ELR (cell line): ENCODE measurements at places on chromosomes 7 and 10.

DNA sequence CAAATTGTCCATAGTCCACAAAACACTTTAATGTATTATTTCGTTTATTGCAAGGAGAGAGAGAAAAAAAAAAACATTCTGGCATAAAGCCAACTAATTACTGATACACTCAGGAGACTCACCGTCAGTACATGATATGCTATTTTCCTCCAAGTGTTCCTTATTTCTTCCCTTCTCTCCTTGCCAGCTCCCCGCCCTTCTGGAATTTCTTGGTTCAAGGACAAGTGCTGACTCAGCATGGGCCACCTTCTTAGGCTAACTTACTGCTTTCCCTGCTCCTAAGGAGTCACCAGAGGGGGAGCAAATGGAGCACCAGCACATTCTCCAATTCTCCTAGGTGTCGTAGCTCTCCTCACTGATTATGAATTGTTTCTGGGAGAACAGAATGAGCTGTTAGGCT is 133.8 kb upstream of the HDAC9 start:
- DNase-seq, result peak; percentile 14

GRCh38 chr7:2438775-2439174 is 35.4 kb downstream of the CHST12 start:
- no peak for DNase-seq

DNA sequence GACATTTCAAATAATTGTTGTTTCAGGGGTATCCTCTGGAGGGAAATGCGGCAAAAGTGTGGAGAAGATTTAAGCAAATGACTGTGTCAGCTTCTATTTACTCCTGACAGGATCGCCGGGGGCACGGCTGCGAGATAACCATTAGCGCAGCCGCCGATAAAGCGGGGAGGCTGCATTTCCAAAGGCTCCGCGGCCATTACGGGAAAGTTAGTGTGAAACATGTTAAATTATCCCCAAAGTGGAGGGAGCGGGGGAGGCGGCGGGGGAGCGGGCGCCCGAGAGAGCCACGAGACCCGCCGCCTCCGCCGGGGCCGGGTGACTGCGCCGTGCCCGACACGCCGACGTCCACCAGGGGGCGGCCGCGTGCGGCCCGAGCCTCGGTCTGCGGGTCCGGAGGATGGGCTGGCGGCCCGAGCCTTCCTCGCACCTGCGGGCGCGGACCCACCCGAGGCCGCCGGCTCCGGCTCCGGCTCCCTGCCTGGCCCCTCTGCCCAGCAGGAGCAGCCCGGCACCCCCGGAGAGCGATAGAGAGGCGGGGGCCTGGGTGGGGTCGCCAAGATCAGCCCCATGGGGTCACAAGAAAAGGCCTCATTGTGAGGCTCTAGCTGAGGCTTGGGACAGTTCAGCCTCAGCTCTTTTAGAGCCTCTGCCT is 74.4 kb upstream of the PAX2 start:
- DNase-seq, result peak; percentile 33

DNA sequence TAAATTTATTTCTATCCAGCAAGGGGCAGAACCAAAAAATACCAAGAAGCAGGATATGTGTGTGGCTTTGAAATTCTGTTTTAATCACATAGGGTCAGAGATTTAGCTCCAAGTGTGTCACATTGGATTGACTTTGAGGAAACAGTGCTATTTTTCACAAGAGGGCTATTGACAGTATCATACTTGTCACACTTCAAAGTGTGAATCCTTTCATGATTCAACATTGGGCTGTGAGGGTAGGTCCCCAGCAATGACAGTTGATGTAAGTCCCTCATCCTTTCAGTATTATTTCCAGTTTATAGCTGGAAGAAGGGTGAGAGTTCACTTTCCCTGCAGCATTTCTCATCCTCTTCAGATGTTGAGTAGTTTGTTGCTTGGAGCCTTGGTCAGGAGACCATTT is 7.4 kb downstream of the CCNY start:
- DNase-seq, result no peak

- no peak for DNase-seq
Measured at GRCh38 chr7:126718419-126718818, 534.3 kb downstream of the GRM8 start.

GRCh38 chr10:58518775-58519174 is 6.1 kb downstream of the BICC1 start:
- peak; percentile 32 for DNase-seq

DNA sequence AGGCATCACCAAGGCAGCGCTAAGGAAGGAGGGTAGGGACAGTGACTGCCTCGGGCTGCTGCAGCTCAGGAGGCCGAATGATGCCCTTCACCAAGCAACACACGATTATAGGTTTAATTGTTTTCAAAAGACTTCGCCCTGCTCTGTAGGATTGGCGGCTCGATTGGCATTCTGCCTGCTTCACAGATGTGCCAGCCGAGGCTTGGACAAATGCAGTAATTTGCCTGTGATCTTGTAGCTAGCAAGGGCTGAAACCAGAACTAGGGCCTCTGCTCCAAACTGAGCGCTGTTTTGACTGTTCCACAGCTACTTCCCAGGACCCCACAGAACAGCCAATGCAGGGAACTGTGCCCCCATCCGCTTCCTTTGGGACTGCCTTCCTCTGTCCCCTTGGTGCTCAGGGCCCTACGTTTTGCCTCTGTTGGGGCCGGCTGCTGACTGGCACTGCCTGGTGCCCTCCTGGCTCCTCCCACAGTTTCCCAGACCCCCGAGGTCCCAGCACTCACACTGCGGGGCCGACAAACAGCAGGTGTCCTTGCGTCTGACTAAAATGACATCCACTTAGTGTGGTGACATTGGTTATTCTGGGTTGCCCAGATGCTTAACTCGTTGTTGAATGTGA is 62.6 kb upstream of the EN2 start:
- no peak for DNase-seq

DNA sequence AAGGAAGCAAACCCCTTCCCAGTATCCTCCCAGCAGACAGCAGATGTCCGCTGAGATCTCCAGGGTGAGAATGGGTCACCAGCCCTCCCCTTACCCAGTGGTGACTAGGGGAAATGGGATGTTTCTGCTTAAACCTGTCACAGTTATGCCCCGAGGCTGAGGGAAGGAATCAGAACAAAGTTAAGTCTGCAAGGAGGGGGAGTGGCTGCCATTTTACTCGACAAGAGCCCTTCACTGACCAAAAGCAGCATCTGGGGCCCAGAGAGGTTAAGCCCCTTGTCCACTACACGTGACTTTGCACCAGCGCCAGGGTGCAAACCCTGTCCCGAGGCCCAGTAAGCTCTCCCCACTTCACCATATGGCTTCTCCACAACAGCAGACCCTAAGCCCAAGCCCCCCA is 4.6 kb upstream of the NANOS1 start:
- peak; percentile 49 for DNase-seq

DNA sequence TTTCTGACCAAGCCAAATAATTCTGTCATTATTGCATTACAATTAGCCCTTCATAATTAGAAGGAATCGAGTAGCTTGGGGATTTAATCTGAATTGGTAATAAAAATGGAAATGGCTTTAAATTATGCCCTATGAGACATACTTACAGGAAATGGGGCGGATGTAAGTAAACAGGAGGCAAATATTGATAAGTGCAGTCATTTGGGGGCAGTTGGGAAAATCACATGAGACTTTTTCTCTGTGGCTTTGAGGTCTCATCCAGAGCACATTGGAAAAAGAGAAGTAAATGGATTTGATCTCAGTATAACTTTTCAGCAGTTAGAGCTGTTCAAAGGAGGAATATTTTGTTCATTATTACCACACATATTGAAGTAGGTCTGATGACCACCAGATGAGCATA is 307.8 kb upstream of the POM121L12 start:
- no peak for DNase-seq

DNA sequence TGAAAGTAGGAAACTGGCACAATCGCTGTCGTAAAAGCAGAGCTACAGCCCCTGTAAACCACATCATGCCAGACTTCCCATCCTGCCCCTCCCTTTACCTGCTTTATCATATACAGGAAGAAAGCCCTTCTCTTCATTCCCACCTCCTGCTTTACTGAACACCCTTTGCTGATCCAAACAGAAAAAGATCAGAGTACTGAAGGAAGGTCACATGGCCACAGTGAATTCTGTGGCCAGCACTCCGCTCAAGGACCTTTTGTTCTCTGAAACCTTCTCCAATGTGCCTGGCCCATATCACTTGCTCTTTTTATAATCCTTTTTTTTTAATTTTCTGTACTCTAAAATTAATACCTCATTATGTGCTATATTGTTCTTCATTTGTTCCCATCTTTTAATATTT is 108.8 kb upstream of the LRGUK start:
- no peak for DNase-seq

DNA sequence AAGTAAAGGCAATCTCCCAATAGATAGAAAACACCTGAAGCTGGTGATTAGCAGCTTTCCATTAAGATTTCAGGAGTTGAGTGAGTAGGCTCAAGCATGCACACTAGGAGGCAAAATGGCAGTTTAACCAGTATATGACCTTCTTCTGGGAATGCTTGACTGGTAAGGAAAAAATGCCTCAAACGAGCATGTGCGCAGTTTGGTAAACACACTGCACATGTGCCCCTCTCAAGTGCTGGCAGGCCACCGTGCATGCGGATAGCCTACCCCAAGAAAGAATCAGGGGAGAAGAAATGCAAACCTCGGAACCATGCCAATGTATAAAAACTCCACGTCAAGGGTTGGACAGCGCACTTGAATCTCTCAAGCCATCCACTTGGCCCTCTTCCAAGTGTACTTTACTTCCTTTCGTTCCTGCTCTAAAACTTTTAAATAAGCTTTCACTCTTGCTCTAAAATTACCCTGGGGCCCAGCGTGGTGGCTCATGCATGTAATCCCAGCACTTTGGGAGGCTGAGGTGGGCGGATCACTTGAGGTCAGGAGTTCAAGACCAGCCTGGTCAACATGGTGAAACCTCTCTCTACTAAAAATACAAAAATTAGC is 98.8 kb upstream of the CDK1 start:
- DNase-seq, result no peak

DNA sequence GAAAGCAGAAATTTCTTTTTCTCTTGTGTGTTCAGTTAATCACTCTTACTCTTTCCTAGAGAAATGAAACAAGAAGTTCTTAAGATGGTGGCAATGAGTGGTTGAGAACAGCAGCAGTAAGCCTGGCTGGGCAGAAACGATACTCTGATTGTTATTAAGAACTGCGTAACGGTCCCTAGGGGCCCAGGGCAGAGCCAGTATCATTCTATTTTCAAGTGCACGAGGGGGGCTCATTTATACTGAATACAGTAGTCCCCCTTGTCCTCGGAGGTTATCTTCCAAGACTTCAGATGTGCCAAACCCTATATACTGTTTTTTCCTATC is 64.9 kb downstream of the EEPD1 start:
- DNase-seq, result no peak

- DNase-seq, result peak; percentile 11
Measured at GRCh38 chr7:35874886-35875285, 74.0 kb downstream of the SEPTIN7 start.

DNA sequence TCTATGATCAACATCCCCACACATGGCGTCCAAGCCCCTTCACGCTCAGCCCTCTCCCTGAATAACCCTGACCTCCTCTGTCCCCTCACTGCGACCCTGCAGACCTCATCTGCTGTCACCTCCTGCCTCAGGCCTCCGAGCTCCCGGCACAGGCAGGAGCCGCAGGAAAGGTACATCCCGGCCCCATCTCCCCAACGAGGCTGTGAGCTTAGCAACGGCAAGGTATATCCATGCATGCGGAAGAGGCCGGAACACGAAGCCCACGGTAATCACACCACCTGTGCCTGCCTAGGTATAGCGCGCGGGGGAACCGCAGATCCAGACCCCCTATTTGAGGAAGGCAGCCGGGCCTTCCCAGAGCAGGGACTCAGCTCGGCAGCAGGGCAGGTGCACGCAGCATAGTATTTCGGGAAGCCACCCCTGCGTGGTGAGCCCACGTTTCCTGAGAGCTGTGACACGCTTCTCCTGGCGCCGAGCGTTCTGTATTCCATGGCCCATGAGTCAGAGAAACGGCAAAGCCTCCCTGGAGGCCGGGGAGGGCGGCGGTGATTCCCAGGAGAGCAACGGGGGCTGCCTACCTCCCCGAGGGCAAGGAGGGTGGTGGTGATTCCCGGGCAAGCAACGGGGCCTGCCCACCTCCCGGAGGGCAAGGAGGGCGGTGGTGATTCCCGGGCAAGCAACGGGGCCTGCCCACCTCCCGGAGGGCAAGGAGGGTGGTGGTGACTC is 50.1 kb upstream of the DNAAF5 start:
- DNase-seq, result no peak

DNA sequence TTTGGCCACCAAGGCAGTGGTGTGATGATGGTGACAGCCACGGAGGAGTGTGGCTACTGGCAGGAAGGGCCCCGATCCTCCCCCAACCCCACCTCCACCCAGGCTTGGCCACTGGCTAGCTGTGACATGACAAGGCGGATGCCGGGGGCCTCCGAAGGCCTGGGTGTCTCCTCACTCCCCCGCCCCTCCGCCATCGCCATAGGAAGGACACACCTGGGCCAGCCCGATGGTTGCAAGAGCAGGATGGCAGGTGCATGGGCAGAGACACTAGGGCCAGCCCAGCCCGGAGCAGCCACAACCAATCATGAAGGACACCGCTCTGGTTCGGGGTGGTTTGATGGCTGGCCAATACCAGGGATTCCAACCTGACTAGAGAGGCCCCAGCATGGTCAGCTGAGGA is 81.0 kb downstream of the PTPRN2 start:
- DNase-seq, result no peak

GRCh38 chr10:82092111-82092510 is 217.1 kb downstream of the NRG3 start:
- no peak for DNase-seq
